Ammon's horn (tissue), 1 donor: ENCODE measurements at places on chromosomes 6 and 20.

GRCh38 chr20:51054233-51054632 is 31.3 kb upstream of the KCNG1 start:
- no peak for DNase-seq

- DNase-seq, result no peak
Measured at GRCh38 chr20:58075586-58076345, 152.7 kb downstream of the ANKRD60 start.

GRCh38 chr20:20443504-20443903 is 75.6 kb downstream of the INSM1 start:
- no peak for DNase-seq

DNA sequence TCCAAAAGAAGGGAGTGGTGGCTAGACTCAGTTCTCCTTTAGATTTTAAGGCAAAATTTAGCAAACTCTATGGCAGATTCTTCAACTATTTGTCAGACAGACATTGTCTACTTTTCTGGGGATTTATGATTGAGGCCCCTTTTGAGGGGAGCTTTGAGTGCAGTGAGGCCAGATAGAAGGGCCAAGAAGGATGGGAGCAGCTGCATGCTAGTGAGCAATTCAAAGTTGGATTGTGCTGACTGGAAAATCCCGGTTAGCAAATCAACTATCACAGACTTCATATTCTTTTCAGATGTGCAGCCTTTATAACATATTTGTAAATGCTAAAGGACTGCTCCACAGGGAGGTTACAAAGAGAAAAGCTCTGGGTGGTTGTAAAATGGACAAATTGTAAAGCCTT is 35.0 kb upstream of the ESR1 start:
- DNase-seq, result no peak

DNA sequence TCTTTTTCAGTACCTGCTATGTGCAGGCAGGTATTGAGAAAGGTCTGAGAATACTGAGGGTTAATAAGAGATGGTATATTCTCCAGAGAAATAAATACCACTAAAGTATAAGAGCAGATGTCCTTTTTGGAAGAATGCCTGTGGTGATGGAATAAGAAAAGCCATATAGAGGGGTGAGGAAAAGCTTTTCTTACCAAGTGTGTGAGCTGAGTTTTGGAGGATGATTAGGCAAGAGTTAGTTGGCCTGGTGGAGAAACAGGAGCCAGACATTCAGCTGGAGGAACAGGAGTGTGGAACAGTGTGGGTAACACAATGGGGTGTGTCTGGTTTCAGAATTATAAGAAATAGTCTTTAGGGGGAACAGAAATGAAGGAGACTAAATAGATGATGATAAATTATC is 19.9 kb downstream of the ZNF451 start:
- no peak for DNase-seq

DNA sequence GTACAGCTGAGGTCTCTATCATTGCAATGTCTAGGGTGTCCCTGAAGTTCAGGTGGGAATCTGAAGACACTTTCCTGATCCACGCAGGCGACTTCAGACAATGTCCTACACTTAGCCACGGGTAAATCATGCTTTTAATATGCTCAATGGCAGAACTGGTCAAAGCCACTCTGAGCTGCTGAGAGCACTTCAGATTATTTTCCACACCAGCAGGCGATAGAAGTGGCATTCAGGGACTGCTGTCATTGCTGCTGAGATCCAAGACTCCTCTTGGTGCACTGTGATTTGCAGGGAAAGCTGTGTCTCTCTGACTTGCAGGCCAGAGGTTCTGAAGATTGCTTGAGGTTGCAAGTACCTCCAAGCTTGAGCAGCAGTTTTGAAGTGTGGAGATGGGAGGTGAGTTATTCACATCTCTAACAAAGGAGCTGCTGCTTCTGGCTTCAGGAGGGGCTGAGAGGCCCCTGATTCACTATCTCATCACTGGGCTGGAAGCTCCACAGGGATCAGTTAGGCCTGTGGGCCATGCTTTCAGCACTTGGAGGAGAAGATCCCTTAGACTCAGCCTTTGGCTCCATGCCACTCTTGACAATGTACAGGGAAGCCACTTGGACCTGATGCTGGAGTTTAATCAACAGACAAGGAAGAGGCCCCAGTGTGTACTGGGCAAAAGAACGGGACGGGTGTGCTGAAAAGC is 2.9 kb upstream of the SSTR4 start:
- no peak for DNase-seq
